Hematopoietic multipotent progenitor cell treated with erythropoietin and hydrocortisone succinate and interleukin-3 and kit ligand, for 4 days (in vitro differentiated cells): ENCODE measurements at places on chromosomes 4 and X.

- DNase-seq = no peak
Observed at GRCh38 chr4:87118421-87118820, 102.0 kb downstream of the KLHL8 start.

DNA sequence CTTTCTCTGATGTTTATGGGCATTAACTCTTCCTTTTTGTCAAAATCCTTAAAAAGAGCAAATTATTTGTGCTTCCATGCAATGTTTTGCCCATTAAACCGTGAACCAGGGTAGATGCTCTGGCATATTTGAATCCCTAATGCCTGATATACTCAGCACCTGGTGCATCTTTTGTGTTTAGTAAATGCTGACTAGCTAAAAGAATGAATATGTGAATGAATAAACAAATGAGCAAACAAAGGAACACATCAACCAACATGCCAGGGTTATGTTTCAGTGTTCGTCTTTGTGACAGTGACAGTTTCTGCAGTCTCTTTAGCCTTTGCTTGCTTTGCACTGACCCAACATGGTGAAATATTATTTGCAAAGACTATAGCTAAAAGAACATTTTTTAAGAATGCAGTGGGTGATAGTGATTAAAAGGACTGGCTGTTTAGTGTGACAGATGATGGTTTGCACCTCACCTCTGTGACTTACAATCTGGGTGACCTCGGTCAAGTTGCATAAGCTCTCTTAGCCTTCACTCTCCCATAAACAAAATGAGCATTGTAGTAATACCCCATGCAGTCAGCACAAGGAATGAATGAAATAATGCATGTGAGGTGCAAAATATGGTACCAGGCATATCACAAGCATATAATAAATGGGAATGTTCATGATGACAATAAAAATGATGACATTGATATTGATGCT lies 29.5 kb downstream of the SMPX start:
- DNase-seq = no peak

- DNase-seq = no peak
Observed at GRCh38 chr4:62018537-62018936, 818.4 kb downstream of the ADGRL3 start.

DNA sequence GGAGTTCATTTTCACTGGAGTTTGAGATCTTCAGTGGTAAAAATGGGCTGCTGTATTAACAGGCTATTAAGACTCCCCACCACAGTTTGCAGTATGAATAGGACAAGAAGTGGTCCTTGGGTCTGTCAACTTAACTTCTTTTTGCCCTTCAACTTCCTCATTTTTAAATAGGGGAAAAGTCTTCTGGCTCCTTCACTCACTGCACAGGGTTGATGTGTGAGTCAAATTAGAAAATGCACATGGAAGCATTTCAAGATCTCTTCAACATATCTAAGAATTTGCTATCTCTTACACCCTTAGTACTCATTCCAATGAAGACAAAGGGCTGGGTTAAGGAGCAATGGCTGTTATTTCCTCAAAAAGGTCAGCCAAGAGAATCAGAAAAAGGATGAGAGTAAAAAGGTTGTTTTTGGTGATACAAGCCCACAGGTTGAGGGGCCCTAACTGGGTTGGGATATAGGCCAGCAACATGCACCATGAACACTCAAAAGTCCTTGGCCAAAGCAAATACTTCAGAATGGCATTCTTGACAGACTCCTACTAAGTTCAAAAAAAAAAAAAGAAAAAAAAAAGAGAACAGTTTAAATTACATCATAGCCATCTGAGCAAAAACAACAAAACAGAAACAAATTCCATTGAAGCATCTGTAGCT lies 13.4 kb downstream of the PDE5A start:
- peak; percentile 10 for DNase-seq

DNA sequence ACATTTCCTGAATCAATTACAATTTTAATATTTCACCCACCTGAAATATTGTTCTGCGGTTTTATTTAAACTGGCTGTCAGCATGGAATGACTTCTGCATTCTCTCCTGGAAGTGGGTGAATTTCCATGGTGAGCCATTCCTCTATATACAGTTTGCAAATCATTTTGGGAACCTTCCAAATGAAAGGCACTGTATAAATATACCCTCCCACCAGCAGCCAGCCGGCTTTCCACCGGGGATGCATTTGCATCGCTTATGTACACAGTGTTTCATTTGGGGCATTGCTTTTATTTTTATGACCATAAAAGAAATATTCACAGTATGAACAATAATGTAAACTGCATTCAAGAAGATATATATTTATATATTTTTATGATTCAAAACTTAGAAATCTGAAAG lies 4.7 kb upstream of the IL1RAPL1 start:
- DNase-seq = no peak

DNA sequence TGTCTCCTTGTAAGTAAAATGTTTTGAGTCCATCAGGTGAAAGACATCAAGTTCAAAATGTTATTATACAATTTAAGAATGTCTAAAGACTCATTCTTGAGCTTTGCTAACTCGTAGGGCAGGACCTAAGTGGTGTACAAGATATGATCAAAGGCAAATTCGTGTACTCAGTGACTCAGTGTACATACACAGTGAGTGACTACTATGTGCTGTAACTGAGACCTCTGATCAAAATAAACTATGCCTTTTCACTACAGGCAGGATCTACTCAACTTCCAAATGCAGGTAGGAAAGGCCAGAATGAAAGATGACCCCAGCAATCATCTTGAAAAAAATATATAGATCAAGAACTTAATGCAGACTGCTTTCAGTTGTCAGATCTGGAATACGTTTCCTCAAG lies 49.9 kb downstream of the ADGRG2 start:
- no peak for DNase-seq

DNA sequence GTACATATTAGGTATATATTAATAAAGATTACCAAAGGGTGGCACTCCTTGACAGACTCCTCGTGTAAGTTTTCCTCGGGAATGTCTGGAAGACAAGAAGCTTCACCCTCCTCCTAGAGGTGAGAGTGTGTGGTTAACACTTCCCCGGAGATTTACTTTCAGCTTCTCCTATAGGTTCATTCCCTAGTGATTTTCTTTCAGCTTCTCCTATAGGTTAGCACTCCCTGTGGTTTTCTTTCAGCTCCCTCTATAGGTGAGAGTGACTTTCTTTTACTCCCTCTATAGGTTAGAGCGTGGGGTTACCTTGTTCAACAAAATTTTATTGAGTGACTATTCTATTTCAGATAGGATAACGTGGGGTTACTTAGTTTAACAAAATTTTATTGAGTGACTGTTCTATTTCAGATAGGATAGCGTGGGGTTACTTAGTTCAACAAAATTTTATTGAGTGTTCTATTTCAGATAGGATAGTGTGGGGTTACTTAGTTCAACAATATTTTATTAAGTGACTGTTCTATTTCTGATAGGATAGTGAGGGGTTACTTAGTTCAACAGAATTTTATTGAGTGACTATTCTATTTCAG lies 106.0 kb upstream of the PLAC1 start:
- peak; percentile 62 for DNase-seq

- DNase-seq = no peak
Observed at GRCh38 chr4:94641702-94642560, 115.8 kb upstream of the BMPR1B start.

GRCh38 chr4:99722725-99723124 lies 65.1 kb upstream of the C4orf54 start:
- DNase-seq = no peak
